ENCODE measurements at places on chromosomes 1 and 21.

GRCh38 chr21:33055991-33056390, 13.9 kb upstream of the OLIG1 start:
- DNase-seq = no peak

GRCh38 chr1:214823311-214824117, 220.5 kb downstream of the CENPF start:
- no peak for DNase-seq

- DNase-seq = no peak
These were observed 88.6 kb downstream of the DDAH1 start for GRCh38 chr1:85376356-85376755.

GRCh38 chr1:178877896-178878295, 7.0 kb upstream of the ANGPTL1 start:
- DNase-seq = no peak

- peak; percentile 50 for DNase-seq
These were observed 1.2 kb downstream of the RUNX3 start for GRCh38 chr1:24928689-24929397.

DNA sequence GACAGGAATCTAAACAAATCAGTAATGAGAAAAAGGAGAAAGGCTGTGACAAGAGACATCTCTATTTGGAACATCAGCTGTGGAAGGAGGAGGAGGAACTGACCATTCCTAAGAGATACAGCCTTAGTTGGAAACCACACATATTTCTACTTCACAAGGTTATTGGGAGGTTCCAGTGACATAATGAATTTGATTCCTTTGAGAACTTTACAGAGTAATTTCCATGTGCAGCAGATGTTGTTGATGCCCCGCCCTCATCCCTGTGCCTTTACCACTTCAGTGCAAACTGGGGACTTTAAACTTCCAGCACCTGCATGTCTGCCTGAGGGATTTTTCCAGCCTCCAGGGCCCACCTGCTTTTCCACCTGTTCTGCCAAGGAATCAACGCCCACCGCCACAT, 9.3 kb upstream of the ST6GALNAC5 start:
- DNase-seq = no peak

DNA sequence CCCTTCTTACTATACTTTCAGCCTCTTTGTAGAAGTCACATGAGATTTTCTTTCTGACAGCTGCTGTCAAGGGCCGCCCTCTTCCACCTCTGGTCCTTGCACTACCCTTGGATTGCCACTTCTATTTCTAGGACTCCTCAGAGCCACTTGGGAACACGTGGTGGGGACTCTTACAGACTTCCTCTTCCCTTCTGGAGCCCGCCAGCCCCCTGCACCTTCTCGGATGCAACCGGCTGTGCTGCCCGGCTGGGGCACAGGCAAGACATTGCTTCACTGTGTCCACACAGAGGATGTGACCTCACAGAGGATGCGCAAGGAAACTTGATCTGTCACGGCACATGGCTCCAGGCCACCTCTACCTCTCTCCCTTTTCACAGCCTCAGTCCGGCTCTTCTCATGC, 2.4 kb upstream of the IKBKE start:
- no peak for DNase-seq

GRCh38 chr1:47835409-47835808, 161.8 kb downstream of the TRABD2B start:
- no peak for DNase-seq

- DNase-seq = no peak
These were observed 202.7 kb upstream of the SNX7 start for GRCh38 chr1:98458511-98459485.

DNA sequence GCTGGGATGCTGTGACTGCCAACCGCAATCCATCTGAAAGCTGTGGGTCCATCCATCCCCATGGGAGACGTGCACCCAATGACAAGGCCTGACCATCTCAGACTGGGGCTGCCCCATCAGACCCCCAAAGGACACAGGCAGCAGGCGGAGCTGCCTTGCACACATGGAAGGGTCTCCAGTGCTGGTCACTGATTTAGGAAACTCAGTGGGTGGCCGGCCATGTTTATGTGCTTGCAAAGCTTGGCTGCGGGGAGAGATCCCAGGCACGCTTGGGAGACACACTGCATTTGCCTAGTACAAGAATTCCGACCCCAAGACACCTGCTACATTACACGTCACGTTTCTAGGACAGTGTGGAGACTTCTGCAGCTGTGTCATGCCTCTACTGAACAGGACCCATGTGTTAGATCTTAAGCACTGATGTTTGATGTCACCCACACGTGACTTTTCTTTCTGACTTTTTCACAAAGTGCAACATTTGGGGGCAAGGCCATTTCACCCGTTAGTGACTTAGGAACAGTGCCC, 181.4 kb downstream of the CLIC6 start:
- no peak for DNase-seq

GRCh38 chr1:167737169-167737568, 15.4 kb downstream of the MPZL1 start:
- no peak for DNase-seq

DNA sequence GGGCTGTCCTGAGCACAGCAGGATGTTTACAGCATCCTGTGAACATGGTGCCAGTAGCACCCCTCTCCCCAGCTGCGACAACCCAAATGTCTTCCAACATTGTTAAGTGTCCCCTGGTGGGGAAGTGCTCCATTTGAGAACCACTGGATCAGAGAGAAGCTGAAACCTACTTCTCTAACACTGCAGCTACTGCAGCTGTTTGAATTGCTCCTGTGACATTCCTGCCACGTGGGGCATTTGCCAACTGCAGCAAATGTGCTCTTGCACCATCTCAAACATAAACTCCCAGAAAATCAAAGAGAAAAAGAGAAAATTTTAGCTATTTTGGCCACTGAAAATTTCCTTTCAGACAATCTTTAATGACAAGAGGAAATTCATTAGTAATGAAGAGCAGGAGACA, 11.0 kb downstream of the SLC2A5 start:
- DNase-seq = no peak

DNA sequence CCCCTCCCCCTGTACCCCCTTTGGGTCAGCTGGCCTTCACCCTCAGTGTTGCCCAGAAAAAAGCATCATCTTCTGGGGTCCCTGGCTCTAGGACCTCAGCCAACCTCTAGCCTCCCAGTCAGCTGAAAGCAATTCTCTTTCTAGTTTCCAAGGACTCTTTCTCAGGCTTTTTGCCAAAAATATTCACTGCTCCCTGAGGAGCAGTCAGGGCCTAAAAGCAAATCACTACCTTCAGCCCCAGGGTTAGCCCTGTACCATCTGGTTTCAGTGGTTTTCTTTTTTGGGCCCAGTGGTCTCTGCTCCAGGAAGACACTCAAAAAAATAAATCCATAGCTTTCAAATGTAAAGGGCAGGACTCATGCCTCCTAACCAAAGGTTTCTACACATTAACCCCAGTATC, 3.1 kb upstream of the LMOD1 start:
- DNase-seq = no peak

DNA sequence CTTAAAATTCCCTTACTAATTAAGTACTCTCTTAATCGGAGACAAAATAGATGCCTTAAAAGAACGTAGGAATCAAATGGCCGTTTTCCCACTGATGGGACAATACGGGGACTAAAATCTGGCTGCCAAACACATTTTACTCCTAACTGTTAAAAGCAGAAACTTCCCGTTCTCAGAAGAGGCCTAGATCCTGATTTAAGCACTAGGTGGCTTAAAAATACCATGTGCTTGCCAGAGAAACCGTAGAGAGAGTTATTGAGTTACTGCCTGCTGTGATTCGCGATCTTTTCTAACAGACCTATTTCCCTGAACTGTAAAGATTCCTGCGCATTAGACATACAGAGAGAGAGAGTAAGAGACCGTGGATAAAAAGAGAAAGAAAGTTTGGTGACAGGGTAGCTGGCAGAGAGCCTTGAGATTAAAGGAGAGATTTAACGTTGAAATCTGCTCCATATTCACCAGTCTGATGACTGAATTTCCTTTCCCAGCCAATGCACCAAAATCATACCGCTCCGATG, 54.4 kb upstream of the STUM start:
- no peak for DNase-seq

GRCh38 chr1:202349206-202349928, 868 bp downstream of the PPP1R12B start:
- DNase-seq = no peak

GRCh38 chr1:36132029-36132428, 7.0 kb upstream of the COL8A2 start:
- DNase-seq = no peak

DNA sequence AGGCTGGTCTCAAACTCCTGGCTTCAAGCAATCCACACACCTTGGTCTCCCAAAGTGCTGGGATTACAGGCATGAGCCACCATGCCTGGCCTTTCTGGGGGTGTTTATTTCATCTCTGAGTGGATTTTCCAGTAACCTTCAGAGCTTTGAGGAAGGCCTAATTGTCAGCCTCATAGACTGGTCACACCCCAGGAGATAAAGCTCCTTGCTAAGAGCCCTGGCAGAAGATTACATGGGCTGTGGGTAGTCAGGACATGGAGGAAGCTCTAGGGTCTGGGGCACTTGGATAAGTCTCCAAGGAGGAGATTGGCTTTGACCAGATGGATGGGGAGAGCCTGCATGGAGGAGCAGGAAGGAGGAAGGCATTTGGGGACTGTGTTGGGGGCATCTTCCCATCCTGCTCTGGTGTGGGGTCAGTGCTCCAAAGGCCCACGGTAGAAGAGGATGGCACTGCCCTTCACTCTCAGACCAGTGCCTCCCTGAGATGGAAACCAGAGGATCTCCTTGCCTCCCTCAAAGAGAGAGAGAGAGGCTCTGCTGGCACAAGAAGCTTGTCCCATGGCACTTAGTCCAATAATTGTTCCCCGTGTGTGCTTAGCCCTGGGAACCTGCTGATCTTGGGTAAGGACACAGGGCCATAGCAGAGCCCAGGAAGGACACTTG, 14.7 kb upstream of the GSTM4 start:
- no peak for DNase-seq

DNA sequence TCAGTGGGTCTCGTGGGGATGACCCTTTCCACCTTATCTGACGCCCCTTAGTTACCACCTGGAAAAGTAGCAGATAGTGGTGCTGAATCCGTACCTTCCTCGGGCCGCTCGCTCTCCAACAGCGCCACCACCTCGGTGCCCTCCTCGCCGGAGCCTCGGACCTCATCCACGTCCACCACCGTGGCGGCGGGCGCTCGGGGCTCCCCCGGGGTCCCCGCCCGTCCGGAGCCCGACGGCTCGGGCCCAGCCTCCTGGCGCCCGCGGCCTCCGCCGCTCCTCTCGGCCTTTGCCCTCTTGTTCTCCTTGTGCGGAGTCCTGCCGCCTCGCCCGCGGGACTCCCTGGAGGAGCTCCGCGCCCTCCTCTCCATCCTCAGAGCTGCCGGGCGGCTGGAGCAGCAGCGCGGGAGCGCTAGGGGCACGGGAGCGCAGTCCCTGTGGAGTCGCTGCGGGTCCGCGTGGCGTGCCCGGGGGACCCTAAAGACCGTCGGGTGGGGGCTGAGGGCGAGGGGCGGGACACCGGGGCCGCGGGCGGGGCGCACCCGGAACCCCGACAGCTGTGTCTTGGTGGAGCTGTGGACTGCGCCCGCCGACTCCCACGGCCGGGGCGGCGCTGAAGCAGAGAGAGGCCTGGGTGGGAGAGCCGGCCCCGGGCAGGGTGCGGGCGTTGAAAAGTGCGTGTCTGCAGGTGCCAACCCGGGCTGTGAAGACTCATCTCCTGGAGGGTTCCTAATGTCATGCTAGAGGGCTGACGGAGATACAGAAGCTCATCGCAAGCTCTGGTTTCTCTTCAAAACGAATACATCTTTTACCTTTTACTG, at the start of gene NPHS2:
NPHS2 (minus strand) TSS at position 452 of the 818 bp plus-strand sequence; CDS start at position 368, 84 bp downstream.
- no peak for DNase-seq

- DNase-seq = no peak
These were observed 791 bp downstream of the USP24 start for GRCh38 chr1:55214212-55214933.

DNA sequence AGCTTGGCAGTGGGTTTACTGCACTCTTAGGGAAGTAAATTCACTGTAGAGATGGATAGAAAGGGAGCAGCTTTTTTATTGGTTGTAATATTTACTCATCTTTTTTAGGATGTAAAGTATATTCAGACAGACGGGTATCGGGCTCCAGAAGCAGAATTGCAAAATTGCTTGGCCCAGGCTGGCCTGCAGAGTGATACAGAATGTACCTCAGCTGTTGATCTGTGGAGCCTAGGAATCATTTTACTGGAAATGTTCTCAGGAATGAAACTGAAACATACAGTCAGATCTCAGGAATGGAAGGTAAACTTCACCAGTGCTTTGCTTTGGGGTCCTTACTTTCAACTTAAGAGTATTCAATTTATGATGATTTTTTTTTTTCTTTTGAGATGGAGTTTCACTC, 3.2 kb downstream of the UHMK1 start:
- DNase-seq = no peak

DNA sequence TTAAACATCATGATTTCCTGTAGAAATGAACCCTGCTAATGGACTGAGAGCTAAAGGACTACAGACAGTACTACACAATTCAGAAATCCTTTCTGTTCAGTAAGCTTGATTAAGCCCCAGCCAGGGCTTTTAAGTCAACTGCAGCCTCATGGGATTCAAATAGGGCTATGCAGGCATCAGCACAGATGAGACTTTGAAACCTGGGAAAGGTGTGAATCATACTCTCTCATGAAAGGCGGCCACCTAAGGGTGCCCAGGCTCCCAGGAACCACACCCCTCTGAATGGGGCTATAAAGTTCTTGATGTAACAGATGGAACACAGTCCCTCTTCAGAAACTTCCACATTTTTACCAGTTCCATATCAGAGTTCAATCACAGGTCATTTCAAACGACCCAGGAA, 7.6 kb downstream of the SIPA1L2 start:
- DNase-seq = no peak

DNA sequence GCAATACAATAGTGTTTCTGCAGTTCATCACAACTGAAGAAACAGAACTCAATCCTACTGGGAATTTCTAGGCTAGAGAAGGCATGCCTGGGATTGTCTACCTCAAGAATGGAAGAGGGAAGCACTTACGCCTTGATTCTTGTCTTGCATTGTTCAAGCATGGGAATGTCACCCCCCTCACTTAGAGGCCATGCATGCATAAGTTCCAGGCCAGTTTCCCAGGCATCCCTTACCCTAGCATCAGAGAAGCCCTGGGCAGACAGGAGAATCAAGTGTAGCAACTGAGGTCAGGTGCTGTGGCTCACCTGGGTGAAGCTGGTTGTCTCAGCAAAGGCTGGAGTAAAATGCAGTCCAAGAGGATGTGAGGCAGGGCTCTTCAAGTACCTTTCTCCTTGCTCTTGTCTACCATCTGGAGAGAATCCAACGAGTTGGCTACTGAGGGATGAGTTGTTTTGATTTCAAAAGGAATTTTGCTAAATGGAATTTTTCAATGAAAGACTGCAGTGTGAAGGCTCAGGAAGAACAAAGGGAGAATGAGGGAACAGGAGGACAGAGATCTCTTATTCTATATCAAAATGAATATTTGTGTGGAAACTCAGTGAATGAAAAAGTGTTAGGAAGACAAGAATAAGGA, 174.3 kb downstream of the NEK7 start:
- no peak for DNase-seq

- DNase-seq = no peak
These were observed 7.5 kb upstream of the TP53BP2 start for GRCh38 chr1:223853275-223853674.

- no peak for DNase-seq
These were observed 810 bp upstream of the HLX start for GRCh38 chr1:220878191-220879075.

Measured in activated CD4-positive, CD25-positive, alpha-beta regulatory T cell (primary cell).